ENCODE measurements at places on chromosomes 16 and 17. TPM values are rescaled to one million over a fixed set of nuclear protein-coding genes. Genes with fewer than 3 reads are reported as not detected.
A peak's percentile ranks its signal among the peaks of the same experiment; 100 is the strongest.

DNA sequence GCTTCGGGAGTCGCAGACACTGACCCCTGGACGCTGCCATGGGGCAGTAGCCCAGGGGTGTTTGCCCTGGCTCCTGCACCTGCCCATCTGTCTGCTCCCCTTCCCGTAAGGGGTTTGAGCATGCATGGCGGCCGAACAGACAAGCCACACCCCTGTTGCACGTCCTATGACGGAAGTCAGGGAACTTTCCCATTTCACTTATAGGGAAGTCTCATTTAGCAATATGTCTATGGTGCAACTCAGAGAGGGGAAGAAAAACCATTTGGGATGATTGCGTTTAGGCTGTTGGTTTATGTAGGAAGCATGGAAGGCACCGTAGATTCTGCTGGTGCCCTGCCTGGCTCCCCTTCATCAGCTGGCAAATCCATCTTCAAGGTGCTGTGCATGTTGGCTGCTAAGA is 112.5 kb downstream of the HAPSTR1 start:
- no peak for DNase-seq

CRHR1 gene
- not detected for total RNA-seq

GRCh38 chr16:62475573-62475972 is 439.3 kb upstream of the CDH8 start:
- DNase-seq, result no peak

GRCh38 chr17:48368352-48368908 is 61.6 kb downstream of the SKAP1 start:
- no peak for DNase-seq

- peak; percentile 90 for DNase-seq
Observed at GRCh38 chr16:85755929-85756768, 5.3 kb upstream of the C16orf74 start.

WIPI1 gene
- 14.7 TPM for total RNA-seq

KRTAP4-3 gene
- total RNA-seq, result not detected

ABCC11 gene
- not detected for total RNA-seq

GRCh38 chr17:43658900-43659299 is 2.8 kb downstream of the MEOX1 start:
- DNase-seq, result no peak

HYDIN gene
- total RNA-seq, result not detected

GSE1 gene
- total RNA-seq, result 76.1 TPM

SCIMP gene
- total RNA-seq, result 87.3 TPM

TBC1D3E gene
- 6.1 TPM for total RNA-seq

- no peak for DNase-seq
Observed at GRCh38 chr17:48314716-48315115, 115.3 kb downstream of the SKAP1 start.

DNA sequence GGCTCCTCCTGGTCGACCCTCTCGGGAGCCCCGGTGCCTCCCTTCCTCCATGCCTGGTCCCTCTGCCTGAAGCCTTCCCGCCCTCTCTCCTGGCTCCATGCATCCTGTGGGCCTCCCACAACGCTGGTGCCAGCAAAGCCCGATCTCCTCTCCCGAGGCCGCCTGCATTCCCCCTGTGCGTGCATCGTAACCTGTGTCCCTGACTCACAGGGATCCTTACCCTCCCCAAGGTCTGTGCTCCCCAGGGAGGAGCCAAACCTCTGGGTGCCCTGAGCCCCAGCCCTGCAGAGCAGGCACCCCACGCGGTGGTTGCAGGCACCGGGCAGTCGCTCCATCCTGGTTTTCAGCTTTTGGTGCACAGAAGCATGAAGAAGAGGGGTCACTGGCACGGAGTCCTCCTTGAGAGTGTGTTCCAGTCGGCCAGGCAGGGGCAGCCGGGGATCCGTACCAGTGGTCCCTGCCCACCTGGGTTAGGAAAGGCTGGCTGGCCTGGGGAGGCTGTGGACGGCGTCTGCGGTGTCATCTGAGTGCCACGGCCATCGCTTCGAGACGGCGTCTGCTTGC is 1.8 kb upstream of the ENPP7 start:
- no peak for DNase-seq

ZCCHC14 gene
- 4.4 TPM for total RNA-seq

C17orf78 gene
- not detected for total RNA-seq

DNA sequence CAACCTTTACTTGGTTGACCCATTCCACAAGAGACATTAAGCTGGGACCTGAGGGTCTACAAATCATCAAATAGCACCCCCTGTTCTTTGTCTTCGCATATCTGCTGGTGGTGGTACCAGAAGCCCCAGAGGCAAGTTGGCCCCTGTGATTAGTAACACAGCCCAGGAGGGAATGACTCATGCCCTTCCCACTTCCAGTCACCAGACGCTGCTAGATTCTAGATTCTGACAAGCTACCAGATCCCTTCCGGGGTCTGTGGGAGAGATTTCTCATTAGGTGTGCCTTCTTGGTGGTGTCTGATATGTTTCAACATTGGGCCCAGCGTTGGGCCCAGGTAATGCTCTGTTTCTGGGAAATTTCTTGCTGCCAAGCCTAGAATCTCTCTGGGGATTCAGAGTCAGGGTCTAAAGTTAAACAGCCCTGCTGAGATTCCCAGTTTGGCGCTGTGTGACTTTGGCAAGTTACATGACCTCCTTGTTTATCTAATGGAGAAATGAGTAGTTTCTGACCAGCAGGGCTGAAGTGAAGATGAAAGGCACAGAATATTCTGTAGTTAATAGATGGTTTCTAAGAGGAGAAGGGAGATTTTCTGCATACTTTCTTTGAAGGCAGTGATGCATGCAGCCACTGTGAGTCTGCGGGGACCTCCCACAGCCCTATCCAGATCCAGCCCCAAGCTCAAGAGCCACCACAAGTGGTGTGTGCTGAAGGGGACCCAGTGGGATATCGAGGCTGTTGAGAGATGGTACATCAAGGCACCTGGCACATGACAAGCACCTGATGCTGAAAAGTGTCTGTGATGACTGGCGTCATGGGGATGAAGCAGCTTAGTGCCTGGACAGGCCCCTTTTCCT is 3.9 kb downstream of the TRPV2 start:
- no peak for DNase-seq

STX8 gene
- total RNA-seq, result 58.2 TPM

- no peak for DNase-seq
Observed at GRCh38 chr17:45130681-45131615, 1.4 kb downstream of the PLCD3 start.

OR1E1 gene
- not detected for total RNA-seq

DNA sequence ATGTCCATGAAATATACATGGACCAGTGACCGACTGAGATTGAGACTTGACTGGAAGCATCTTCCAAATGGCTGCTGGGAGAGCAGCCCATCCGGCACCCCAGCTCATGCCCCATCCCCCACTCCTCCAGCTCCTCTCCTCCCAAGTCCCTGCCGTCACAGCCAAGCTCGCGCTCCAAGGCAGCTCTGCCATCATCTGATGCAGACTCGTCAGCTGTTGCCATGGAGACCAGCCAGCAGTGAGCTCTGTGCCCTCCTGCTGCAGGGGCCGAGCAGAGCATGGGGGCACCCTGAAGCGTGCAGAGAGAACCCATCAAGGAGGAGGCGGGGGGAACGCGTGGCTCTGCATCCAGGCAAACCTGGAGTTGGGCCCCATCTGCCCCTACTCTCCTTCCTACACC is 74.5 kb upstream of the TNRC6C start:
- DNase-seq, result peak; percentile 63

GRCh38 chr17:80596760-80597608 is 52.3 kb downstream of the RPTOR start:
- DNase-seq, result no peak

- no peak for DNase-seq
Observed at GRCh38 chr16:49078104-49078503, 203.5 kb downstream of the CBLN1 start.

- peak; percentile 65 for DNase-seq
Observed at GRCh38 chr17:35849469-35850348, 19.0 kb downstream of the HEATR9 start.

- DNase-seq, result no peak
Observed at GRCh38 chr16:84532855-84533486, 28.5 kb upstream of the MEAK7 start.

DNA sequence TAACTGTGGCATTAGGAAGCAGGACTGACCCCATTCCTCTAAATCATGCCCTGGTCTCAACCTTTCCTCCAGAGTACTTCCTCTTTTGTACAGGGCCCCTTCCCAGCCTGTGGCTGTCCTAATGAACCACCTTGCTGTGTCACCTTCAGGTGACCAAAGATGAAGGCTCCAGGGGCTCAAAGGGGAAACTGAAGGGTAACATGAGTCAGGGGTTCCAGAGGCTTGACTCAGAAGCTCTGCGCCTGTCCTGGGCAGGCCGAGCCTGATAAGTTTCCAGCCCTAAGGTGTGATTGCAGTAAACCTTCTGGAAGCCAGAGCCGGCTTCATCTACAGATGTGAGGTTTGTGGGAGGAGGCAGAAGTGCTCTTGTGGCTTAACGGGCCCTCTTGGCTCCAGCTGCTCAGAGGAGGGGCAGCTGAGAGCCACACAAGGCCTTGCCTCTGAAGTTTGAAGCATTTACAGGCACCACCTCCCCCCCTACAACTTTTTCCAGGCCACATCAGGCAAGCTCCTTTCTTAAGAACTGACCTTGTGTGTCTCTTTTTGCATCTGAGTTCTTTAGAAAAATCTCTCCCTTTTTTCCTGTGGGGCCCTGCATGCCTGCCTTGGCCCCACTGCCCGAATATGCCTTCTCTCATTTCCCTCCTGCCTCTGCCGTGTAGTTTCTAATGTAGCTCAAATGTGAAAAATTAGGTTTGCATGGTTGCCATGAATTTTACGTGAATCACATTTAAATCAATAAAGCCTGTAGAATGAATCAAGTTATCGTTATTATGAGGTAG is 149.9 kb downstream of the CLEC16A start:
- DNase-seq, result peak; percentile 54

DNA sequence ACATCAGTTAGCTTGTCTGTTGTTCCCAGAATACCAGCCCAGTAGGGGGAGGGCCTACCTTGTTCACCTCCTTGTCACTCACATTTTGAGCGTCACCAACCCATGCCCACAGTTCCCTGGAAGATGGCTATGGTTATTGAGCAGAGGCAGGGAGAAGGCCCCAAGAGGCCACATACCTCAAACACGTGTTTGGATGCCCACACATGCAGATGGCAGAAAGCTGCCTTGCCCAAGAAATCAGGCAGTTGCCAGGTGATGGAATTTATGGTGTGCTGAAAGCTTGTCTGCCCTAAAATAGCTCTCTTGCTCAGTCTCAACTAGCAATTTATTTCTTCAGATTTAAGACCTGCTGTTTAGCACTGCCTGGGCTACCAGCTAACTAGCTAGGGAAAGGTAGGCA is 16.5 kb upstream of the CMTM4 start:
- DNase-seq, result no peak

TEKT3 gene
- not detected for total RNA-seq

DNA sequence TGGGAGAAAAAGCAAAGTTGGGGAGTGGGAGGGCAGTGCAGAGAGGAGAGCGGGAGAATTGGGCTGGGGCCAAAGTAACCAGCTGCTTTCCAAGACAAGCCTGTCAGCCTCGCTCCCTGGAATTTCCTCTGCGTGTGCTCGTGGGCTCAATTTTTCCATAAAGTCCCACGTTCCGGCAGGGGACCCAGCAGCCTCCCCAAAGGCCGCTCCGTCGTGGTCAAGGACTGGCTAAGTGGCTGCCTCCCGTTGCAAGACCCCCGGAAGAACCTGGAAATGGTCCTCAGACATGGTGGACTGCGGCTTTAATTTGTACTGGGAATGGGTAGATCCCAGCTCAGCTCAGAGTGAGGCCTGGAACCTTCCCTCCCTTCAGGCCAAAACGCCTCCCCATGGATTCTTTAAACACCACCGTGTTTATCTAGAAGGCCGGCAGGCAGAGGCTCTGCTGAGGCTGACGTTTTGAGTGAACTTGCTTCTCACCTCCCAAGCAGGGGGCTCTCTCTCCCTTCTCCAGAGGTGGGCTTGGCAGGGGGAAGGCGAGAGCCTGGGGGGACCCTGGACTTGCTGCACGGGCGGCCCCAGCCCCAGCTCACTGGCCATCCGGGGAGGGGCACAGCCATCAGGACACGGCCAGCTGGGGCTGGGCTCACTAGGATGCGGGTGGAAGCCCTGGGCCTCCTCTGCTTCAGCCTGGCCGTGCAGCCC is 190.0 kb downstream of the C16orf95 start:
- DNase-seq, result no peak

FBXW10 gene
- not detected for total RNA-seq

MAP2K4 gene
- total RNA-seq, result 41.9 TPM

DNA sequence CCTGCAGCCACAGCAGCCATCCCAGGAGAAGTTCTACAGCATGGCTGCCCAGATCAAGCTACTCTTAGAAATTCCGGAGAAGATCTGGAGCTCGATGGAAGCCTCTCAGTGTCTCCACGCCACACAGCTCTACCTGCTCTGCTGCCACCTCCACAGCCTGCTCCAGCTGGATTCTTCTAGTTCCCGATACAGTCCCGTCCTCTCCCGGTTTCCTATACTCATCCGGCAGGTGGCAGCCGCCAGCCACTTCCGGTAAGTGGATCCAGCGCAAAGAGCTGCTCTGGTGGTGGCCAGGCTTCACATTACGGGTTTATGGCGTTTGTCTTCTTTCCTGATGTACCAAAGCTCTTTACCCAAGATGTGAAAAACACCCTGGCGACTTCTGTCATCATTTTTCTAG is 3.6 kb downstream of the COG1 start:
- no peak for DNase-seq

Measured in B cell (primary cell).